ENCODE measurements at places on chromosomes 3 and 15.
A peak's percentile ranks its signal among the peaks of the same experiment; 100 is the strongest.

DNA sequence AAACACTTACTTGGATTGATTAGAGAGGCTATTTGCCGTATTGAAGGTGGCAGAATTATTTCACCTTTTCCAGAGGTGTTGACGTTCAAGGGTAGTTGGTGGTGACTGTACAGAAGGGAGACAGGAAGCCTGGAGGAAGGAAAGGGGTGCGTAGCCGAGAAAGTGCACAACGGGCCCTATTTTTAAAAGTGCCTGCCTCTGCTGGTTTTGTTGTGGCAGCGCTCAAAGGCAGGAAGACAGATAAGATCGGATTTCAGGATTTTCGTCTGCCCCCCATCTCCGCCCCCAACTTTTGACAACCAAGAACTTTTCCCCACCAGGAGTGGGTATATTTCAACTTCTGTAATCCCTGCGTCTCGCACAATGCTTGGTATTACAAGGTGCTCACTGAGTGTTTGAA, 38.5 kb downstream of the SMAD3 start:
- no peak for DNase-seq

DNA sequence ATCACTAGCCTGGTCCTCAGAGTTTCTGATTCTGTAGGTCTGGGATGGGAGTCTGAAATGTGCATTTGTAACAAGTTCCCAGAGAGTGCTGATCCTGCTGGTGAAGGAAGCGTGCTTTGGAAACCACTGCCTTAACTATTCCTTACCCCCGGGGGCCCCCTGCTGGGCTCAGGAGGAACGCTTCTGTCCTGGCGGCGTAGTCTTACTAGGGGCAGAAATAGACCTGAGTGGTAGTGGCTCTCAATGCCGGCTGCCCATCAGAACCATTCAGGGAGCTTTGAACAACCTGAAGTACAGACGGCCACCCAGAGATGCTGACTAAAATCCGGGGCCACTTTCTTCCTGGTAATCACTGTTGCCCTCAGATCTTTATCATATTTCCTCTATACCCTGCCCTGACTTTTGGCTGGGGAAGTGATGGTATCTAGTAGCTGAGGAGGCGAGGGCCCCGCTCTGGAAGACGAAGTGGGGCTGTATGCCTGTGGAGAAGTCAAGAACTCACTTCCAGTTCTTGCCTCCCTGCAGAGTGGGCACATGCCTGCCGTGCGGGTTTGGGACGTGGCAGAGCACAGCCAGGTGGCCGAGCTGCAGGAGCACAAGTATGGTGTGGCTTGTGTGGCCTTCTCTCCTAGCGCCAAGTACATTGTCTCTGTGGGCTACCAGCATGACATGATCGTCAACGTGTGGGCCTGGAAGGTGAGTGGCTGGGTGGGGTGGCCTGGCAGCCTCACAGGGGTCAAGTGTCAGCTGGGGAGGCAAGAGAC, 16.3 kb upstream of the JMJD7 start:
- peak; percentile 89 for DNase-seq

DNA sequence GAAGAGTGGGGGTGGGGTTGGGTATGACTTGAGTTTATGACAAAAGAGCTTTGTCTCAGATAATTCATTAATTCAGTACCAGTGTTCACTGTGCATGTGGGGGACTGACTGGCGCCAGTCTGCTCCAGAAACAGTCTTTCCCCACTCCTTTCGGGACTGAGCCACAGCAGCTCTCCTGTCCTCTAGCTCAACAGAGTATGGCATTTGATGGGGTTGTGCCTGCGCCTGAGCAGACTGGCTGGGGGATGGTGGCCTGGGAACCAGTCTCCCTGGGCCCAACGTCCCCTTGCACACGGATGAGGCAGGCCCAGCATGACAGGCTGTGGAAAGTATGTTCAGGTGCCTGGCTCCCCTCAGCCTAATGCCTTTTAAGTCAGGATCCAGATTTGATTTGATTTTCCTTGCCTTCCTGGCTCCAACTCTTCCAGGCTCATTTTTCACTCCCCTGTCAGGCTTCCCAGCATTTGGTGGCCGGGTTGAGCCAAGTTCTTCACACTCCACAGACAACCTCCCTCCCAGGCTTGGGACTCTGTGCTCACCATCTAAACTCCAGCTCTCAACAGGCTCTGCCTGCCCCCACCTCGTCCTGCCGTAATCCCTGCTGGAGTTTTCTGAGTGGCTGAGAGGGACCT, 105.0 kb downstream of the MYLK start:
- DNase-seq, result no peak

DNA sequence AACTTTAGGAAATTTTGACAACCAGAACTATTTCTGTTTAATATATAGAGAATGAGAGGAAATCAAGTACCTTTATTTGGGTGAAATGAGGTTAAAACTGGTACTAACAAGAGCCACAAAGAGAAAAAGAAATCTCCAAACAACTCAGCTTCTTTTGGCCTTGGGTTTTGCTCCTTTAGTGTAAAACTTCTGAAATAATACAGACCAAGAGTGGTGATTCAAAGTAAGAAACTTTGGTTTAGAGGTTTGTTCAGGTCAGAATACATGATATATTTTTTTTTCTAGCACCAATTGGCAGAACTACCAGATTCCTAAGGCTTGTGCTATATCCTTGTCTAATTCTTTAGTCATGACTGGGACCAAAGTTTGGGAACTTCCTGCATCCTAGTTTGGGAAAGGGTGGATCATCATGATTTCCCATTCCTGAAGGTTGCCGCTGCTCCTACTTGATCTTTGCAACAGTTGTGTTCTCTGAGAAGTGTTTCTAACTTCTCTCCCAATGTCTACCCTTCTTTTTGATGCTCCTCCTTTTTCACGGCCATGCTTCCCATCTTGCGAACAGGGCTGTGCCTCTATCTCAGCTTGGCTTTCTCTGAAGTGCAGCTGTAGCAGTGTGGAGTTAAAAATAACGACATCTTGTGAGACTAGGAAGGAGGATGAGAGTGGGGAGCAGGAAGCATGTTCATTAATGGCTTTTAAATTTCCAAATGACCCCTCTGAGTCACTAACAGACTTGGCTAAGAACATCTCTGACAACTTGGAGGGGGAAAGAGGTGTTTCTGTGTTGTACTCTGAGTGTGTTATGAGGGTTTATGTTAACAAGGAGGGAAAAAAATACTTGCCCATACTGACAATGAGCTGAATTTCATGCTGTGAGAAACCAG, 87.7 kb downstream of the KCNAB1 start:
- DNase-seq, result no peak

DNA sequence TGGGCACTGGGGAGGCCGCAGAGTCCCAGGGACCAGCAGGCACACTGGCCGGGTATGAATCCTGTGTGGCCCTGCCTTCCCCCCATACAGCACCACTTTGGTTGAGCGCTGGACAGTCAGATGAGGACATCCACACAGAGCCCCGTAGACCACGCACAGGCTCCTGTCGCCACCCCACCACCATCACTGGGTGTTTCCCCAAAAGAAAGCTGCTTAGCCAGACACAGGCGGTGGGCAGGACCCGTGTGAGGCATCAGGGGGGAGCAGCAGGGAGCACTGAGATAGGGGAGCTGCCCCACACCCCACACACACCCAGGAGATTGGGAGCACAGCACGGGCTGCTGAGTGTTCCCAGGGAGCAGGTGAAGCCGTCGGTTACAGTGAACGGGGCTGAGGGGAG, 42.4 kb upstream of the SLC41A3 start:
- DNase-seq, result peak; percentile 28
